ENCODE measurements at places on chromosomes 11 and 22. TPM values are rescaled to one million over a fixed set of nuclear protein-coding genes. Genes with fewer than 3 reads are reported as not detected.
A peak's percentile ranks its signal among the peaks of the same experiment; 100 is the strongest.

DNA sequence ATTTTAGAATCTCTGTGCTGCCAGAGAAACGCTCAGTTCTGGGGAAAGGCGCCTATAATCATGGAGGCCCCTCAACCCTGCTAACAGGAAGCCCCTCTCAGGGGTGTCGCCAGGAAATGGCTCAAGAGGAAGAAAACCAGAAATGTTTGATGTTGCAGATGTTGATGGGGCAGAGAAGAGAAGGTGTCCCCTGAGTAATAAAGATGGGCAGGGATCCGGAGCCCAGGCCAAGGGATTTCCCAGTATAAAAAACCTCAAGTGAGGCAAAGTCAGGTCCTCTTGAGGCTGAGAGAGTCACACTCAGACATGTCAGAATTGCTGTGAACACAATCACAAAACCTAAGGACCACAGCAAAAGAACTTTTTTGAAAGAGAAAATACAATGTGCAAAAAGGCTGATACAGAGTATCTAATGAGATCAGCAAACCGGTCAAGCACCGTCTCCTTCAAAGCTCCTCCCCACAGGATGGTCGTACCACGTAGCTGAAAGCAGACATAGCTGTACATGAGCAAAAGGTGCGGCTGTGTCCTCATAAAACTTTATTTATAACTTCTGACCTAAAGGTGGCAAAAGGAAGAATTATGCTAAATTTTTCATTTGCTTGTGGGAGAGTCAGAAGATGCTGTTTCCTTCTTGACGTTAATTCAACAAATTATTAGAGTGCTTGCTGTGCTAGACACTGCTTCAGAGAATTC is 12.2 kb downstream of the MOV10L1 start:
- DNase-seq: no peak

Gene DEAF1
- polyA plus RNA-seq: 45.6 TPM

DNA sequence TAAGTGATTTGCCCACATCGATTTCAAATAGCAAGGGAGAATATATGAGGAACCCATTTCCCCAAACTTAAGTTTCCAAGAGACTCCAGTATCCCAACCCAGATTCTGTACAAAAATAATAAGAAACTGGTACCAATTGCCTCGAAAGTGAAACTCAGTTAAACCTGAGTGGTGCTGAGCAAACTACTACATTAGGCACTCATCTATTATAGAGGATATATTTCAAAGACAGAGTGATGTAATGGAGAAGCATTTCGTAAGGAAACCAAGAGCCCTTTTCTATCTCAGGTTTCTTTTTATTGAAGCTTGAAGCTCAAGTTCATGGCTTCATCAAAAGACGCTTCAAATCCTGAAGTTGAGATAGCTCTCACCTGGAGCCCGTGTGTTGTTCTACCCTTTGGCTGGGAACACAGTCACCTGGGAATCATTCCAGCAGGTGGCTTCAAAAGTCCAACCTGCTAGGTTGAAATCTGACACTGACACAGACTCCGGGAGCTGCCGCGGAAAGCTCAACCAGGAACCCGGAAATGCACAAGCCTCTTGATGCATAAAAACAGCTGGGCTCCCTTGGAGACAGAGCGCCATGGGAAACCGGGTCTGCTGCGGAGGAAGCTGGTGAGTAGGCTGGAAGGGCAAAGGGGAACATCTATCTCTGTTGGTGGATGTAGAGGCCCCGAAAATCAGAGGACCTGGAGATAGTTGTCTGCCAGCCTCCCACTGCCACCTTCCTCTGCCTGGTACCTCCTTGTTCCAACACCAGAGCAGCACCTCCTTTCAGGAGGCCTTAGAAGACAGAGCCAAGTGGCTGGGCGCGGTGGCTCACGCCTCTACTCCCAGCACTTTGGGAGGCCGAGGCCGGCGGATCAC is at the start of gene C11orf52:
TSS of gene C11orf52 (plus strand) at position 524 of the 867 bp plus-strand sequence. CDS start at position 584, 60 bp downstream.
- DNase-seq: peak; percentile 89

DNA sequence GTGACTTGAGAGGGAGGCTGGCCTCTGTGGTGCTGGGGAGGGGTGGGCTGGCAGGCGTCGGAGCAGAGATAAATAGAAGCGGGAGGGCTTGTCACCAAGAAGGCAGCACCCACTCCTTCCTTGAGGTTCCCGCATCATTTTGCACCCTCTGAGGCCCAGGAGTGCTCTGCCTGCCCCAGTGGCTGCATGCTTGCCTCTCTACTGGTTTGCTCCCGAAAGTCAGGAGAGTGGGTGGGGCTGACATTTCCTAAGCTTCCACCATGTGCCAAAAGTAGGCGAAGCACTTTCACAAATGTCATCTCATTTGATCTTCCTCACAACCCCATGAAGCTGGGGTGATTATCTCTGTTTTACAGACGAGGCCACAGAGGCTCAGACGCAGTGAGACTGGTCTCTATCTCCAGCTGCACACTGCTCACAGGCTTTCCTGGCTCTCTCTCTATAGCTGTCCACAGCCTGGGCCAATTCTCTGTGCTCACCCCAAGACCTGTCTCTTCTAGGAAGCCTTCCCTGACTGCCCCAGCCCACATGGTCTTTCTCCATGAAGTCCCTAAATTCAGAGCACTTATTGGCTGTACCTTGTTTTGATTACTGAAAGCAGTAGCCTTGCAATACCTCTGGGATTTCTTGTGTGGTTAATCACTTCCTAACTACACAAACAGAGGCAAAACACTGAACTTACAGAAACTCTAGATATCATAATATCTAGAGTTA is 2.6 kb upstream of the UCP3 start:
- DNase-seq: no peak

Gene TBX10
- not detected for polyA plus RNA-seq

GRCh38 chr22:45305456-45306075 is 4.2 kb upstream of the FAM118A start:
- DNase-seq: no peak

Gene SCGB2A2
- not detected for polyA plus RNA-seq

- peak; percentile 50 for DNase-seq
Measured at GRCh38 chr11:72238040-72238450, 5.9 kb downstream of the PHOX2A start.

- no peak for DNase-seq
Measured at GRCh38 chr11:27115051-27115650, 74.5 kb downstream of the BBOX1 start.

GRCh38 chr11:370070-370941 is 1.0 kb downstream of the B4GALNT4 start:
- no peak for DNase-seq

DNA sequence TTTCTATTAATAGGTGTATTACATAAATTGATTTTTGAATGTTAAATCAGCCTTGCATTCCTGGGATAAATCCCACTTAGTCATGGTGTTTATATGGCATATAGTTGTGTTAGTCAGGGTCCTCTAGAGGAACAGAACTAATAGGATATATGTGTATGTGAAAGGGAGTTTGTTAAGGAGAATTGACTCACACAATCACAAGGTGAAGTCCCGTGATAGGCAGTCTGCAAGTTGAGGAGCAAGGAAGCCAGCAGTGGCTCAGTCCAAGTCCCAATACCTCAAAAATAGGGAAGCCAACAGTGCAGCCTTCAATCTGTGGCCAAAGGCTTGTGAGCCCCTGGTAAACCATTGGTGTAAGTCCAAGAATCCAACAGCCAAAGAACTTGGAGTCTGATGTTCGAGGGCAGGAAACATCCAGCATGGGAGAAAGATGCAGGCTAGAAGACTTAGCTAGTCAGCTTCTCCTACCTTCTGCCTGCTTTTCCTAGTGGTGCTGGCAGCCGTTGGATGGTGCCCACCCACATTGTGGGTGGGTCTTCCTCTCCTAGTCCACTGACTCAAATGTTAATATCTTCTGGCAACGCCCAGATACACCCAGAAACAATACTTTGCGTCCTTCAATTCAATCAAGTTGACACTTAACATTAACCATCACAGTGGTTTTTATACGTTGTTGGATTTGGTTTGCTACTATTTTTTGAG is 12.9 kb downstream of the SFI1 start:
- no peak for DNase-seq

Gene MACROD1
- polyA plus RNA-seq: 13.3 TPM

- DNase-seq: peak; percentile 87
Measured at GRCh38 chr11:78420255-78420764, 2.7 kb upstream of the GAB2 start.

GRCh38 chr22:42957958-42958357 is 57.0 kb downstream of the PACSIN2 start:
- no peak for DNase-seq

Gene SLC22A25
- not detected for polyA plus RNA-seq

Gene SLC22A6
- 29.4 TPM for polyA plus RNA-seq

DNA sequence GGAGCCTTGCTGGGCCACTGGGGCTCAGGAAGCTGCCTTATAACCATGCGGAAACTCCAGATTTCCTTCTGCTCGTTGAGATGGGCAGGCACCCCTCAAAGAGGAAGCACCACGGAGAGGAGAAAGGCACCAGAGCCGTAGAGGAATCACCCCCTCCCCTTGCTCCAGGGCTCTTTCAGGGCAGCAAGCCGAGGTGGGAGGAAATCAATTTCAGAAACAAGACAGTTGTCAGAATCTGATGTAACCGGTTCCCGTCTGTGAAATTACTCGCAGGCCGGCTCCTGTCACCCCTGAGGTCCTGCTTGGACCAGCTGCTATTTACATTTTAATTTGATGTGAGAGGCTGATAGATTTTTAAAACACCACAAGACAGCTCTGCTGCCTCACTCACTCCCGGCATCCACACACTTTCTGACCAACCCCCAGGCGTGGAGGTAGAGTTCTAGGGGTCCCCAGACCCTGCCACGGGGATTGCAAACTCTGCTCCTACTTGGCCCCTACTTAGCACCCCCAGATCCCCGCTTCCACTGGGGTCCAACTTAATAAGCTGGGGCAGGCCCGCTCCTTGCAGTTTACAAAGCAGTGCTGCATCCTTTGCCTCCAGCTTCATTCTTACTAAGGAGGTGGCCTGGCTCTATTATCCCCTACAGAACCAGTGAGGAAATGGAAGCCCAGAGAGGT is 162.5 kb downstream of the CEP164 start:
- no peak for DNase-seq

- DNase-seq: no peak
Measured at GRCh38 chr22:44357966-44358465, 45.3 kb upstream of the SHISAL1 start.

DNA sequence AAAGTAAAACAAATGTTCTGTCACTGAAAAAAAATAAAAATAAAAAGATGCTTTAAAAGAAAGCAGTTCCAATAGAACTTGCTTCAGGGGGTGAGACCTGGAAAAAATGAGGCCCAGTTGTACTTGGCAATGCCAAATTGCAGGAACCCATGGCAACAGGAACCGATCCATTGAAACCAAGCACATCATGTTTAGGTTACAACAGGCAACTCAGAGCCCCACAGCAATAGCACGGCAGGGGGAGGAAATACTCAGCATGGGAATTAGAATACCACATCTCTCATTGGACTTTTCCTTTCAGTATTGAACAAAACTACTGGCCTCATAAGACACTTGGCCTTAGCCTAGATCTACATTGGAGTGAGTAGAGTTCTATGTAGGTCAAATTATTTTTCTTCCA is 84.3 kb downstream of the MSANTD4 start:
- no peak for DNase-seq

Gene RTN4RL2
- 2.5 TPM for polyA plus RNA-seq

DNA sequence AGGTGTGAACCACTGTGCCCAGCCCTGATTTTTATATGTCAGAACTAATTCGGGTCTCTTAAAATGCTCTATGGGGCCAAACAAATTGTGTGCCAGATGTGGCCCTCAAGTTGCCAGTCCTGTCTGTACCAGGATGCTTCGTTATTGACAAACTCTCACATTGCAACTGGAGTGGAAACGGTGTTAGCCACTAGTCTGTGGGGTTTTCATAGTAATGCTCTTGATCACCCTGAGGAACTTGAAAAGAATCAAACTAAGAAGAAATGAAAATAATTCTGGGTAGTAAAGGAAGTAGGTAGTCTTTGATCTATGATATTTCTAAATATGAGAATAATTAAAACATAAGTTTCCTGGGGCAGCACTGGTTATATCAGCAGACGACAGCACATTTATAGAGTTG is 67.3 kb upstream of the ADSL start:
- DNase-seq: no peak

DNA sequence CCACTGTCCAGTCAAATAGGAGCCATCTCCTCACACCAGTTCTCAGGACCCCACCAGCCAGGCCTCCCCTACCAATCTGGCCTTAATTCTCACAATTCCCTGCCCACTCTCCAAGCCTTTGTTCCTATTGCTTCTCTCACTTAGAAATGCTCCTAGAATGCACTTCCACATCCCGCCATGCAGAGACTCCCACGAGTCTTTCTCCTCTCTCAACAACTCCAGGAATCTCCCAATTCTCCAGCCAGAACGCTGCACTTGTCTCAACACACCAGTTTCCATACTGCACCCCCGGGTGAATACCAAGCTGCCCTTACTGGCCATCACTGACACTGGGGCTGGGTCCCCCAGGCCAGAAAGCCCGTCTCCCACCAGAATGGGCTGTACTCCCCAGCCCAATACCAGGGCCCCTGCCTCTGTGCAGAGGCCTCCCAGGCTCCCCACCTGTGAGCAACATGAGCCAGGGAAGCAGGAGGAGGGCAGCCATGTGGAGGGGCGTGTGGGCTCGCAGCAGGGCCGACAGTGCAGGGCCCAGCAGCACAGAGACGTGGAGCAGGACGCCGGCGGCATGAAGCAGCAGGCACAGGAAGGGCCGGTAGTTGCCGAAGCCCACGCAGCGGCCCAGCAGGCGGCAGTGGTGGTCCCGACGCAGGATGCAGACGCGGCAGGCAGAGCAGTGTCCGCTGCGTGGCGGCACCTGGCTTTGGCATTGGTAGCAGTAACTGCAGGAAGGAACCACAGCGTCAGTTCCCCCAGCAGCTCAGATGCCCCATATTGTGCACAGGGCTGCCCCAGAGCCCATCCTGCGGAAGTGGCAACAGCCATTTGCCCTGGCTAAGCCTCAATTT is 2.4 kb downstream of the ZDHHC24 start:
- DNase-seq: peak; percentile 59

GRCh38 chr22:44659140-44659539 is 42.9 kb upstream of the PRR5 start:
- DNase-seq: no peak

Gene MAJIN
- polyA plus RNA-seq: 0.88 TPM

DNA sequence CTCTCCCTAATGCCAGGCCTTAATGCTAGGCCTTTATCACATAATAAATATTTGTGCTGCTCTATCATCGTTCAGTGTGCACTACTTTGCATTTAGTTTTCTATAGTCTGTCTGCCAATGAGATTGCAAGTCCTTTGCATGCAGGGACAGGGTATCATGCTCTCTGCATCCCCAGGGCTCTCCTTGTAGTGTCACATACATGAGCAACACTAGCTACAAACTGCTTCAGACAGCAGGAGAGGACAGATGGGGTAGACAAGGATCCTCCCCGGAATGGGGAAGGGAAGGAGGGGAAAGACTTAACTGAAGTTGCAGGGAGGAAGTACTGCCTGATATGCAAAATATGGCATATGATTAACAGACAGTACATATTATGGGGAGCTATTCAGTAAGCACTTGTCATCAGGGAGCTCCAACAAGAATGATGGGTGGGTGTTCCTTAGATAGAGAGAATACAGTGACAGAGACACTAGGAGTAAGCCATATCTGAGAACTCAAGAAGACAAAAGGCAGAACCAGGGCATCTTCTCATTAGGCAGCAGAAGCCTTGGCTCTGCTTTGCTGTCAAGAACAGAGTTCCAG is 42.8 kb downstream of the ZNF202 start:
- no peak for DNase-seq

GRCh38 chr11:61264795-61265194 is 23.8 kb downstream of the PGA5 start:
- DNase-seq: no peak

Gene RAG1
- 2.8 TPM for polyA plus RNA-seq

- DNase-seq: no peak
Measured at GRCh38 chr11:44306052-44306917, 3.7 kb downstream of the ALX4 start.

- no peak for DNase-seq
Measured at GRCh38 chr11:69425895-69426544, 55.4 kb upstream of the LINC01488 start.

Measured in left kidney (tissue), 8 donors.